Stimulated activated CD8-positive, alpha-beta memory T cell treated with anti-CD3 and anti-CD28 coated beads, Interleukin-15, amount 100 ng/mL, for 4 hours (primary cell): ENCODE measurements at places on chromosomes 3 and 15.

GRCh38 chr3:70919091-70919490 lies 606.7 kb upstream of the MDFIC2 start:
- no peak for DNase-seq

- DNase-seq: no peak
These were observed 358.0 kb downstream of the WDR72 start for GRCh38 chr15:53401503-53401902.

GRCh38 chr3:99658274-99658673 lies 19.9 kb downstream of the COL8A1 start:
- DNase-seq: no peak

DNA sequence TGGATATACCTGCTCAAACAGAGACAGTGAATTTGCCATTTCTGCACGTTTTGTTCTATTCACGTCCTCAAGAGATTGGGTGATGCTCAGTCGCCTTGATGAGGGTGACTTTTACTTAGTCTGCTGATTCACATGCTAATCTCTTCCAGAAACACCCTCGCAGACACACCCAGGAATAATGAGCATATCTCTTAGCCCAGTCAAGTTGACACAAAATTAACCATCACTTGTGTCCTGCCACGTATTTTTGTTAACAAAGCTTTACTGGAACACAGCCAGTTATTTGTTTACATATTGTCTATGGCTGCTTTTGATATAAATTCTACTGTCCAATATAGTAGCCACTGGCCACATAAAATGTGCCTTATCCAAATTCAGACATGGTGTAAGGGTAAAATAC lies 218.3 kb downstream of the FHIT start:
- DNase-seq: no peak

GRCh38 chr15:60118626-60119025 lies 114.5 kb downstream of the FOXB1 start:
- no peak for DNase-seq

DNA sequence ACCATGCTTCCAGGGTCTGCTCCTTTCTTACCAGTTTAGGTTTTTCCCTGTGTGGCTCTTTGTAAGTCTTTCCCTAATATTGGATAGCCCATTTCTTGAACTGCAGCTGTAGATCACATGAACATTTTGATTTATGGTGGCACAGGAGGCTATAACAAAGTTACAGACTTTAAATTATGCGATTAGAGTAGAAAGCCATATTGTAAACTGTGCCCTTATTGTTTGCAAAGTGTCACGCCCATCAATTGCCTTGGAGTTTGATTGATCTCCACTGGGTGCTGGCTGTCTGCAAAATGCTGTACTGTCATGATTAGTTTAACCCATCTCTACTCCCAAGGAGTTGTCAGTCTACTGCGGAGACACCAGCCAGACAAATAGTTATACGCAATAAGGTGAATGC lies 110.3 kb downstream of the CACNA2D3 start:
- no peak for DNase-seq

DNA sequence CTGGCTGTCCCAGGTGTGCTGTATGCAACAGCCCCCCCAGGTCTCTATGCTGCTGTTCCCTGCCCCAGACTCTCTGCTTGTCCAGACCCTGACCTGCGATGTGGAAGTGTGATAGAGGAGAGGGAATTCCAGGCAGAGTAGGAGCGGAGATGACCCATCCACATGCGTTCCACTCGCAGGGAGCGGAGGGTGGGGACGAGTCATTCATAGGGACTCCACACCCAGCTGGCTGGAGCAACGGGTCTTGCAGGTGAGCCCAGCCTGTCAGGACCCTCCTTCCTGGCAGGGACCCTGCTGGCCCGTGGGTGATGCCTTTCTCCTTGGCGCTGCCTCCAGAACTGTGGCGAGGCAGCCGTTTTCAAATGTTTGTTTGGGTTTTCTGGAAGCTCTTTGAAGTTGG lies 58.8 kb downstream of the CEMIP start:
- no peak for DNase-seq

DNA sequence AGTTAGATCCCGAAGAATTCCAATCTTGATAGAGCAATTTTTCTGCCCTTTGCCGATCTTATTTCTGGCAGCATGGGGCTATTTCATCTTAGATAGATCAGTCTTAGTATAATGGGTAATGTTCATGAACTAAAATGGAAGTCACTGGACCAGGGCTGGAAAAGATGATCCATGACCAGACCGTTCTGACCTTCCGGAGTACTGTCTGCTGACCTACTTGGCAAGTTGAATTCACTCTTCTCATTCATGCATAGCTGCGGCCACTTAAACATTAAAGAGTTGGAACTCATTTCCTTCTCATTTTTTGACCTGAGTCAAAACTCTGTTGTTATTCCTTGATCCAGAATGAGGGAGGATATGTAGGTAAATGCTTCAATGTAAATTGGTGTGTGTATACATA lies 32.5 kb downstream of the GMNC start:
- no peak for DNase-seq

DNA sequence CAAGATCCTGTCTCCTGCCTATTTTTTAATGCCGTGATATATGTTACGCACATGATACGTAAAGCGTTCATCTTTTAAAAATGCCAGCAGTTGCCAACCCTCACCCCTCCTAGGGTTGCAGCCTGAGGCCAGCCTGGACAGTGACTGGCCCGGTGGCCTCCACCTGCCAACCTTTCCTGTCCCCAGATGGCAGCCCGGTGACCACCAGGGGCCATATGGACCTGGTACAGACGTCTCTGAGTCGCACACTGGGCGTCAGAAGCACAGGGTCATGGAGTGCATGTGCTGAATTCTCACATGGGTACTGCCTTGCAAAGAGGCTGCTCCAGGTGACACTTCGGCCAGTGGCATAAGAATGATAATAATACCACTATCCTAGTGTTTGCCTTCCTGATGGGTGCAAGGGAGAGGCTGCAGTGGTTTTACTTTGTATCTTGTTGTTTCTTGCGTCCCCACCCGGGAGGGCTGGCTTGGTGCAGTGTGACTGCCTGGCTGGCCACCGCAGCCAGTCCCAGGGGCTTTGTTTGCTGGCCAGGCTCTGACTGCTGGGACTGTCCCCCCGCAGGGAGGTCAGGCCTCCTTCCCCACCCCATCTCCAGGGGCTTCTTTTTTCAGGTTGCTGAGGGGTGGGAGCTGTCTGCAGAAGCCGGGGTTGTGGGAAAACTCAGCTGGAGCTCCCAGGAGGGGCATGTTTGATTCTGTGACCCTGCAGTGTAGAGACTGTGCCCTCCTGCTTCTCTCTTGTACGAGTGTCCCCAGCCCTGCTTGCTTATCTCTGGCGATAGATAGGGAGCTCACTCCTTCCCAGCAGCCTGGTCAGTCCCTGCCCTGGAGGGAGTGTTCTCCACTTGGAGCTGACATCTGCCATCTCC lies 16.9 kb downstream of the FBLN2 start:
- no peak for DNase-seq

DNA sequence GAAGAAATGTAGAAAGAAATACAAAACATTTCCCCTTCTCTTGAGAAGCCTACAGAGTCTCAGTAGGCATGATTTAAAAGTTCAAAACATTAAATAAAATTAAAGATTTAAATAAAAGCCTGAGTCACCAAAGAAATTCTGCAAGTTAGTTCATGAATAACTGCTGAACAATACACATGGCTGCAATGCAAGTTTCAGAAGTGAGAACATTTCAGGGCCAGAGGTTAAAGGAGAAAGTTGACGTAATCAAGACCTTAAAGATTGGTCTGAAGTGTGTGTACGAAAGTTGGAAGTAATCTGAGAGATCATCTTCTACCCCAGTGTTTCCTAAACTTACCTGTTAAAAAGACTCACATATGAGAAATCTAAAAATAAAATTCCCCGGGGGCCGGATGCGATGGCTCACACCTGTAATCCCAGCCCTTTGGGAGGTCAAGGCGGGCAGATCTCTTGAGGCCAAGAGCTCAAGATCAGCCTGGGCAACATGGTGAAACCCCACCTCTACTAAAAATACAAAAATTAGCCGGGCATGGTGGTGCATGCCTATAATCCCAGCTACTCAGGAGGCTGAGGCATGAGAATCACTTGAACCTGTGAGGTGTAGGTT lies 108.7 kb upstream of the PHLDB2 start:
- no peak for DNase-seq

- no peak for DNase-seq
These were observed 76.7 kb downstream of the BOC start for GRCh38 chr3:113287803-113288648.

GRCh38 chr15:63294359-63294758 lies 17.0 kb downstream of the APH1B start:
- no peak for DNase-seq

- no peak for DNase-seq
These were observed 416.7 kb downstream of the ZBTB20 start for GRCh38 chr3:114730397-114730796.

DNA sequence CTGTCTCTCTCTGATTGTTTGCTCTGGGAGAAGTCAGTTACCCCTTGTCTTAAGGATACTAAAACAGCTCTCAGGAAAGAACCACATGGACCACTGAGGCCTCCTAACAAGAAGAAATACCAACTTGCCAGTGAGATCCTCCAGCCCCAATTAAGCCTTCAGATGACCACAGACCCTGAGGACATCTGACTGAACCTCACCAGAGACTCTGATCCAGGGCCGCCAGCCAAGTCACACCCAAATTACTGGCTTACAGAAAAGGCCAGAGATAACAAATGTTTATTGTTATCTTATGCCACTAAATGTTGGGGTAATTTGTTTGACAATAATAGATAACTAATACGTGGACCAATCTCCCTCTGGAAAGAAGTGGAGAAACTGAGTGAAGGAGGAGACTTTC lies 40.2 kb downstream of the SLC12A8 start:
- no peak for DNase-seq

- DNase-seq: no peak
These were observed 146.8 kb downstream of the CDIN1 start for GRCh38 chr15:36726224-36726623.

DNA sequence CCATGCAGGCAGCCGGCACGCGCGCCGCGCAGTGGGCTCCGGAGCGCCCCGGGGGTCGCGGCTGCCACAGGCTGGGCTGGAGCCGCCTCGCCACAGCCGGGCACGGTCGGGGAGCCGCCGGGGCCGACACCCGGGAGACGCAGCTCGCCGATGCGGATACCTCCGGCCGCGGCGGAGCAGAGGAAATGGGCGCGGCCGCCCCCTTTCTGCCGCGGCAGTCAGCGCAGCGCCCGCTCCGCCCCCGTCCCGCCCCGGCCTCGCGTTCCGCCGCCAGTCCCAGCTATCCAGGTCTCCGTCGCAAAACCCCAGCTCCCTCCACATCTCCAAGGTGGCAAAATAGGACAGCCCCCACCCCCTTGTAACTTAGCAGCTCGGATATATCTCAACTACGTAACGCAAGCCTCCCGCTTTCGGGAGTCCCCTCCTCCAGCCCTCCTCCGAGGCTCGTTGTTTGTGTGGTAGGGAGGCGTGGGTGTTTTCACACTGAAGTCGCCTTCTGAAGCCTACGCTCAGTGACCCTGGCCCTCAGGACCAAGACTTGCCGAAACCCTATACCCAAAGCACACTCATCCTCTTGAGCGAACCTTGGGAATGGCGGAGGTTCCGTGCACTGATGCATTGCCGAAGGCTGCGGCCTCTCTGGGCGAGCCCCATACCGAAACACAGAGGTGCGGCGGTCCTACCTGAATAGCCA lies at the start of gene SH3BP5:
TSS of gene SH3BP5 (minus strand) at position 182 of the 694 bp plus-strand sequence. CDS start at position 4, 178 bp downstream.
- peak; percentile 42 for DNase-seq

- DNase-seq: no peak
These were observed 449 bp downstream of the RAF1 start for GRCh38 chr3:12663401-12663935.

DNA sequence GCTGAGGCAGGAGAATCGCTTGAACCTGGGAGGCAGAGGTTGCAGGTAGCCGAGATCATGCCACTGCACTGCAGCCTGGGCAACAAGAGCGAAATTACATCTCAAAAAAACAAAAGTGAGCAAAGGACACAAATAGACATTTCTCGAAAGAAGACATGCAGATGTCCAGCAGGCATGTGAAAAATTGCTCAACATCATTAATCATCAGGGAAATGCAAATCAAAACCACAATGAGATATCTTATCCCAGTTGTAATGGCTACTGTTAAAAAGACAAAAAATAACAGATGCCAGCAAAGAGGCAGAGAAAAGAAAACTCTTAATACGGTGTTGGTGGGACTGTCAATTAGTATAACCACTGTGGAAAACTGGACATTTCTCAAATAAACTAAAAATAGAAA lies 20.9 kb downstream of the ASB7 start:
- no peak for DNase-seq

- DNase-seq: no peak
These were observed 48.4 kb downstream of the DNAH1 start for GRCh38 chr3:52364322-52365035.
